Fibroblast of the aortic adventitia (primary cell): ENCODE measurements at places on chromosomes 3 and 15. TPM values are rescaled to one million over a fixed set of nuclear protein-coding genes. Genes with fewer than 3 reads are reported as not detected.

- no peak for DNase-seq
These were observed 18.1 kb upstream of the PTPN23 start for GRCh38 chr3:47362701-47363100.

DNA sequence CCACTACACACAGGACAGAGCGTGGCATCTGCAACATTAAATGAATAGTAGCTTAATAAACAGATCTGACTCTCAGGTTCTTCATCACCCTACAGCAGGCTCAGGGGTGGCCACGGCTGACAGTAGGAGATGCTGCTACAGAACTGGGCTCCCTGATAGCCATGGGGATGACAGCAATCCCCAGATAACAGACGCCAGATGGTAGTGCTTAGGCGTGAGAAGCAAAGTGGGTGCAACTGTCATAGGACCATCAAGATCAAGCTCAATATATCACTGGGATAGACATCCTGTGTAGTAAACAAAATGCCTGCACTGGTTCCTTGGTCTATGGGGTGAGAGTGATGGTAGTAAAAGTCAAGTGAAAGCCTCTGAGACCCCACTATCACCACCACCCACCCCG lies 2.6 kb upstream of the TPRA1 start:
- no peak for DNase-seq

GCHFR gene
- total RNA-seq, result 0.82 and 2.0 TPM in 2 replicates

- DNase-seq, result peak; percentile 49
These were observed 11.5 kb downstream of the SLC51A start for GRCh38 chr3:196227629-196228493.

DNA sequence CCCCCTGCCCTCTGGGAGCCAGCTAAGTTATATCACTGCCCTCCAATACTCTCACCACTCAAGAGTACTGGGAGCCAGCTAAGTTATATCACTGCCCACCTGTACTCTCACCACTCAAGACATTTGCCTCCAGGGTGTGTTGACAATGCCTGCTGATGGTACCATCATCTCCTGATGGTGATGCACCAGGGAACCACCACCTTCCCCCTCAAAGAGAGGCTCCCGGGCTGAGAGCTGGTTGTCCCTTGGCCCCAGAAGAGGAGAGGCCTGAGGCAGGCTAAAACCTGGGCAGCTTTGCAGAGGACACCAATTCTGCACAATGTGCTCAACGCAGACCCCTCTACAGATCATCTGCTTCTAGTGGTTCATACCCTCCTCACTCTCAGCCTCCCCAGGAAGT lies 7.5 kb upstream of the HAPLN3 start:
- DNase-seq, result no peak

P4HTM gene
- total RNA-seq, result 22.2 and 49.1 TPM in 2 replicates

DNA sequence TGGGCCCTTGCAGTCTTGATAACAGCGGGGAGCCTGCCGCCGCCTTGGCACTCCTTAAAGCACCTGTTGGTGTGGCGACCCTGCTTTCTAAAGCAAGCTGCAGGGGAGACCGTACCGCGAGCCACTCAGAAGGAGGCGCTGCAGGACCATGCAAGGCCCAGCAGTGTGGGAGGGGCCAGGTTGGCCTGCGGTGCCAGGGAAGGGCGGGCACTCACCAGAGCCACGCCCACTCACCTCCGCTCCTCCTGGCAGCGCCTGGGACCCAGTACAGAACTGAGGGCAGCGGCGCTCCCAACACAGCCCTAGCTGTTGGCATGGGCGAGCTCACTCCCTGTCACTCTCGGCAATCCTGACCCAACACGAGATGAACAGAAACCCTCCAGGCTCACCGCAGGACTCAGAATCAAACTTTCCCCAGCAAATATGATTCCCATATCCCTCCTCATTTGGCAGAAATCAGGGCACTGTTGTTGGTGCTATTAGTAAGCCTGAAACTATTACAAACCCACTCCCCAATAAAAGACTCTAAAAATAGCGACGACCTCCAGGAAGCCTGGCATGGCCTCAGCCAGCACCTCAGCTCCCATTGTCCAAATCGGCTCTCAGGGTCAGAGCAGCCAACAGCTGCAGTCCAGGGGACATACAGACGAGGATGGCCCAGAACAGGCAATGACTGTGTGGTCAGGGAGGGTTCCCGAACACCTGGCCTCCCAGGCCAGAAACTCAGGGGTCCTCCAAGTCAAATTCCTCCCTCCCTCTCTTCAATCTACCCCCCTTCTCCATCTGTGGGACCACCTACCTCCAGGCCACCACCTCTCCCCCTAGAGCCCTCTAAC lies 77.2 kb downstream of the TBC1D2B start:
- DNase-seq, result peak; percentile 33

- no peak for DNase-seq
These were observed 482.6 kb upstream of the TGFBR2 start for GRCh38 chr3:30123755-30124154.

PLCH1 gene
- total RNA-seq, result 0.09 TPM in 1 of 2 replicates, not detected in the other

- peak; percentile 27 for DNase-seq
These were observed 995 bp downstream of the CHST14 start for GRCh38 chr15:40471808-40472150.

DNA sequence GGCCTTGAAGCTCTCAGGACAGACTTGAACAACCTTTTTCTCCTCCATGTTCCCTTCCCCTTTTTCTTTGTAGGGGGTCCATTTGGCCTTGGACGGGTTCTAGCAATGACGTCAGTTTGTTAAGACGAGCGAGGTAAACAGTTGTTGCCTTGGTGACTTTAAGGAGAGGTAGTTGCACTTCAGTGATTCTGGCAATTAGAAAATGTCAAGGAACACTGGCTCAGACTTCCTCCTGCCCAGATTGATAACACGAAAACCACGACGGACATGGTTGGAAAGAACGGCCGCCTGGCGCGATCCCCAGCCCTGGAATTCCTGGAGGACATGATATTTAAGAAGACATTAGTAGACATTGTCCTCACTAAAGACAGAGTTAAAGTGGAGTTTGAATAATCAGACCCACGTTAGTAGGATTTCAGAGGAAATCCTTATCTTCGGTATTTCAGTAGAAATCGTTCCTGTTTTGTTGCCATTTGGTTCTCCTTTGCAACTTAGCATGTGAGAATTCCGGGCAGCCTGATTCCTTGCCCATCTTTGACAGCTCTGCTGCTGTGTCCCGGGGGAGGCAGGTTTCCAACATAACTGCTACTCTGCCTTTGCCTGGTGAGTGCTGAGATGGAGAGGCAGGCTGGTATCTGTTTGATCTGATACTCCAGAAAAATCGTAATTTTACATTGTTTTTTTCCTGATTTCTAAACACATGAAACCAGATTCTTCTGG lies 87.3 kb downstream of the ST6GAL1 start:
- peak; percentile 32 for DNase-seq

GRCh38 chr3:103319912-103320311 lies 885.1 kb downstream of the ZPLD1 start:
- no peak for DNase-seq

DNA sequence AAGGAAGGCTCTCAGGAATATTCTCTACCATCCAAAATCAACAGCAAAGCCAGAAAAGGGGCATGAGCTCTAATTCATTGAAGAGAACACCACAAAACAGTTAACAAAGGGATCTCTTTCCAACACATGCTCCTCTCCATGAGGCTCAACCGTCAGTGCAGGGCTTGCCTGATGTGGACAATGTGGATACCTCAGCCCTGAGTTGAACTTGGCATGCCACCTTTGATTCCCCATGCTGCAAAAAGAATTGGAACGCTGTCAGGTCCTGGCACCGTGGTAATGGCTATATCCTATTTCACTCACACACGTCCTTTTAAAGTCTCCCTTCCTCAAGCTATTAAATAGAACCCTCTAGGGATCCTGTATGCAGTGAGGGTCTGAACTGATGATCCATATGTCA lies 30.7 kb upstream of the IP6K2 start:
- no peak for DNase-seq

PDCD10 gene
- total RNA-seq, result 64.8 and 90.7 TPM in 2 replicates

DNA sequence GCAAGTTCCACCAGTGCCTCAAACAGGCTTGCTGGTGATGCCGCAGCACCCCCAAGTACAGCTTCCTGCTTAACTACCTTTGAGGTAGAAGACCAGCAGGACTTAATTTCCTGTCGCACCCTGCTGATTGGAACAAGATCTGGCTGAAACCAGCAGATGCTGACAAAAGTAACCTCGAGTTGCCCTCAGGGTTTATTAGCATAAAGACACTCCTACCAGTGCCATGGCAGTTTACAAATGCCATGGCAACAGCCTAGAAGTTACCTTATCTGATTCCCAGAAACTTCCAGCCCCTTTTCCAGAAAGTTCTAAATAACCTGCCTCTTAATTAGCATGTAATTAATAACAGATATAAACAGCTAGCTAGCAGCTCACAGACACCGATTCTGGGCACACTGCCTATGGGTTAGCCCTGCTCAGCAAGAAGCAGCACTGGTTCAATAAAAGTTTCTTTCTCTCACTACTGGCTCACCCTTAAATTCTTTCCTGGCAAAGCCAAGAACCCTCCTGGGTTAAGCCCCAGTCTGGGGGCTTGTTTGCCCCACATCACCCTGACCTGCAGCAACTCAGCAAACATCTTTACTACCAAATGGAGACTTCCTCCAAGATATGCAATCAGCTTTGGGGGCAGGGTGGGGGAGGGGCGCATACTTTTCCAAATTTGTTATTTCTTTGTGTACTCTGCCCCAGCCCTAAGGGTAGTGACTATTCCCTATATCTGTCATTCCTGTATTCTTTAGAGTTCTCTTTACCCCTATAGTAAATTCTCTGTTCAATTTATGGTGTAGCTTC lies 54.2 kb downstream of the MAP4 start:
- peak; percentile 14 for DNase-seq

GRCh38 chr3:67228136-67228535 lies 230.0 kb downstream of the KBTBD8 start:
- DNase-seq, result no peak

DNA sequence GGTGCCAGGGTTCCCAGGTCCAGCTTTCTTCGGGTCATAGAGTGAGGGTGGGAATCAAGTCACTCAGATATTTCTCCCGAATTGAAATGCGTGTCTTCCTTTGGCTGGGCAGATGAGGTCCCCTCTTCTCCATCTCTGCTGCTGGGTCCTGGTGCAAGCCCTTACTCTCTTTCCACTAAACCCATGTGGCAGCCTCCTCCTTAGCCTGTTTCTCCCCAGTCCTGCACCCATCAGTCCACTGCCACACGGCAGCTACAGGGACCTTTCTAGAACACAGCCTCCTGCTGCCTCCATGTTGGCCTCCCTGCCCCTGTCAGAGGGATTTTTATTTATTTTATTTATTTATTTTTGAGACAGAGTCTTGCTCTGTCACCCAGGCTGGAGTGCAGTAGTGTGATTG lies 237.4 kb upstream of the CTDSPL start:
- no peak for DNase-seq

DNA sequence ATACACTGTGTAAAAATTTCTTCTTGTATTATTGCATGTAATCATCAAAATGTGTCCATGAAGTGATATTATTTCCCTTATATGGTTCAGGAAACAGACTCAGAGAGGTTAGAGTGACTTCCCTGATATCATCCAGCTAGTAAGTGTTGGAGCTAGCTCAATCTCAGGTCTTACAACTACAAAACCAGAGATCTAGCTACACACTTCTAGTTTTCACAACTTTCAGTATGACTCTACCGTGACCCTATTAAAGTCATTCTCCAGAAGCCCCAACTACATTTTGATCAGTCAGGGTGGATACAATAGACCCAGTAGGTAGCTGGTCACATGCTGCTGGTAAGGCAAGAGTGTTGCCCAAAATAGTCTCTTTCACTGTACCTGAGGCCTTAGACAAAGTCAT lies 165.3 kb downstream of the GOLIM4 start:
- DNase-seq, result no peak
